ENCODE measurements at places on chromosomes 11 and 22.

DNA sequence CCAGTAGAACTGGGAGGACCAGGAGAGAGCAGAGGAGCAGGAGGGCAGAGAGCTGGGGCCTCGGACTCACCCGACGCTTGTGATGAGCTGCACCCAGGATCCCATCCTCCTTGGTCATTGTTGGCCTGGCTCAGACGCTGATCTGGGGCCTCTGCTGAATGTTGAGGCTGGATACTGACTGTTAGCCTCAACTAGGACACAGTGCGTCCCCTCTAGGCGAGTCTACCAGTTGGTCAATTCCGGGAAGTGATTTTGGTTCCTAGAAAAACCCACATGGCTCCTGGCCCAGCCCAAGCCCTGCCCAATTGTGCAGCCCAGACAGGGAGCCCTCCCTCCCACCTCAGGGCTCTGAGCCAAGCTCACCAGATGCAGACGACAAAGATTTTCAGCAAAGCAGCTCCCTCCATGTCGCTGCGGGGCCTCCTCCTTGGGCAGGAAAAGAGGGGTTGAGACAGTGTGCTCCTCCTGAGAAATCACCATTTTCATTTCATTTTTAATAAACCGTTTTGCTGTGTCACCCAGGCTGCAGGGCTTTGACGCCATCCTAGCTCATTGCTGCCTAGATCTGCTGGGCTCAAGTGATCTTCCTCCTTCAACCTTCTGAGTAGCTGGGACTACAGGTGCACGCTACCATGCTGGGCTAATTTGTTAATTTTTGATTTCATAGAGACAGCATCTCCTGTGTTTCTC lies at the start of gene APOL4:
APOL4 (minus strand) TSS at position 180 of the 690 bp plus-strand sequence; CDS start at position 105, 75 bp downstream.
- H3K27me3 ChIP-seq = no peaks in the 10 kb centered on the region
- H3K36me3 ChIP-seq = no peaks in the 10 kb centered on the region
- H3K4me3 ChIP-seq = no peak within 1 kb of the TSS
- H3K4me1 ChIP-seq = peaks cover 16% of the 10 kb centered on the region
- no peak within 1 kb of the TSS for H3K27ac ChIP-seq
- DNase-seq = no peak

DNA sequence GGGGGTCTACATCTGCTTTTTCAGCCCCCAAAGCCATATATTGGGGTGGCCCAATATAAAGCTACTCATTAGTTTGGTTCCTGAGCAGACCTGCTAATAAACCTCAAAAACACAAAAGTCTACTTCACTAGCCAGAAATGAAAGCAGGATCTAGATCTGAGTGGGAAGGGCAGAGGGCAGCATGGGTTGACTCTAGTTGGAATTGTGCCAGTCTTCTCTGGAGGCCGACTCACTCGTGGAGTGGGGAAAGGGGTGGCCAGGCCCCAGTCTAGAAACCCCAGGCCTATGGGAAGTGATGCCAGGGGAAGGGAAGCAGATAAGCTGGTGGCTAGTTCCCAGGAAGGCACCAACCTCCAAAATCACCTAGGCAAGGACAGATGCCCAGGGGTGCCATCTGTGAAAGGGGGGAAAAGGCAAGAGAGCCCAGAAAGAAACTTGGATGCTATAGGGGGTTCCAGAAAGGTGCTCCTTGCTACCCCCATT lies 5.3 kb downstream of the PATZ1 start:
- no peak overlapping the region for H3K27ac ChIP-seq
- no peak for DNase-seq
- no peaks in the 10 kb centered on the region for H3K27me3 ChIP-seq
- H3K4me3 ChIP-seq = peak overlapping the region; percentile 11

- H3K4me1 ChIP-seq = peaks cover 6% of the 10 kb centered on the region
- no peak overlapping the region for H3K27ac ChIP-seq
- DNase-seq = no peak
- peaks cover 28% of the 10 kb centered on the region for H3K27me3 ChIP-seq
- H3K4me3 ChIP-seq = no peak overlapping the region
Measured at GRCh38 chr22:39543095-39543494, 10.5 kb upstream of the RPS19BP1 start.

DNA sequence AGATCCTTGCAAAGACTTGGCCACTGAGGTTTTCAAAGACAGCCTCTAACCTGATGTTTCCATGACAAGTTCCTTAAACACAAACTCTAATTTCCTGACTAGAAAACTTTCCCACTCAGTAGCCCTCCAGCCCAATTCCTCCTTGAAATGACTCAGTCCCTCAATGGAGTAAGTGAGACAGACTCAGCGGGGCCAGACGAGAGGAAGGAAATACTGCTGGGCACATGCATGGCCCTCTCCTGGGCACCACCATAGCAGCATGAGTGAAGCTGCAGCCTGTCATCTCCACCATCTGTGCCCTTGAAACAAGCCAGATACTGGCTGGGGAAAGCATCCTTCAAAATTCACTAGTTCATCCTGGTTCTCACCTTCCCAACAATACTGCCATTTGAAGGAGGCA lies 76.2 kb upstream of the GDPD4 start:
- no peak overlapping the region for H3K4me3 ChIP-seq
- H3K27me3 ChIP-seq = no peaks in the 10 kb centered on the region
- peaks cover 9% of the 10 kb centered on the region for H3K4me1 ChIP-seq
- peaks cover 35% of the 10 kb centered on the region for H3K36me3 ChIP-seq
- DNase-seq = no peak

DNA sequence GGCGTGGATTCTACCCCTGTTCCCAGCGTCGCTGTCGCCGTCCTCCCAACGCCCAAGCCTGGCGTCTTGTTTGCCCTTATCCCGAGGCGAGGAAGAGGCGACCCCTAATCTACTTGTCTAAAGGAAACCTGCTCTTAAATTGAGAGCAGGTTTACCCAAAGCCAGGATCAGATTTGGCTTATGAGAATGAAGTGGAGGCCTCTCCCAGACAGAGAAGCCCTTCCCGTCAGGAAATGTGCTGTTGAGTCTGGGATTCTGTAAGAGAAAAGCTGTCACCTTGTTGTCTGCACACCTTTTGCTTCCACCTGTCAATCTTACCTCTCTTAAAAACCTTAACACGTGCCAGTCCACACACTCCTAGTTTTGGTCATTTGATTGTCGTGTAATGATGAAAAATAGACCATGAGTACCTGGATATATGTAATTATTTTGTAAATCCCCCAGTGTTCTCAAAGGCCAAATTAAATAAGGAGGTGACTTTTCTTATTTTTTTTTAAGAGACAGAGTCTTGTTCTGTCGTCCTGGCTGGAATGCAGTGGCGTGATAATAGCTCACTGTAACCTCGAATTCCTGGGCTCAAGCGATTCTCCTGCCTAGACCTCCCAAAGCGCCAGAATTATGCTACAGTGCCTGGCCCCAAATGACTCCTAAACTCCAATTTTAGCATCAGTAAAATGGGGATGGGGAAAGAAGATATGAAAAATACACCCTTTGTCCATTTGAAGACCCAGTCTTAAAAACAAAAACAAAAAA lies 627 bp downstream of the GTF2H1 start:
- peaks cover 50% of the 10 kb centered on the region for H3K36me3 ChIP-seq
- no peaks in the 10 kb centered on the region for H3K27me3 ChIP-seq
- peak overlapping the region; percentile 98 for H3K27ac ChIP-seq
- H3K4me1 ChIP-seq = peaks cover 62% of the 10 kb centered on the region
- H3K4me3 ChIP-seq = peak overlapping the region; percentile 92

DNA sequence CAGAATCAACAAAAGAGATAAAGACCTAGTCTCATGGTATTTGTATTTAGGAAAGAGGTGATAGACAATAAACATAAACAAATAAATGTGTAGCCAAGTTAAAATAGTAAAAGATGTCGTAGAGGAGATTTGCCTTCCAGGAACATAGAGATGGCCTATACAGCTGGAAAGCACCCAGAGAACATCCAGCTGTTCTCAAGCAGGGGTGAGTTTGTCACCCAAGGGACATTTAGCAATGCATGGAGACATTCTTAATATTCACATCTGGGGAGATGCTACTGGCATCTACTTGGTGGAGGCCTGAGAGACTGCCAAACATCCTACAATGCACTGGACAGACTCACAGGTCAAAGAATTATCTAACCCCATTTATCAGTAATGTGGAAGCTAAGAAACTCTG lies 88.3 kb downstream of the C11orf87 start:
- DNase-seq = no peak
- no peak overlapping the region for H3K4me3 ChIP-seq
- H3K27me3 ChIP-seq = no peaks in the 10 kb centered on the region
- H3K27ac ChIP-seq = no peak overlapping the region
- no peaks in the 10 kb centered on the region for H3K4me1 ChIP-seq

GRCh38 chr11:14267861-14268635 lies 90.9 kb downstream of the RRAS2 start:
- peaks cover 17% of the 10 kb centered on the region for H3K36me3 ChIP-seq
- H3K4me1 ChIP-seq = peaks cover 23% of the 10 kb centered on the region
- H3K27me3 ChIP-seq = no peaks in the 10 kb centered on the region
- H3K4me3 ChIP-seq = no peak overlapping the region
- H3K27ac ChIP-seq = no peak overlapping the region

GRCh38 chr22:32868946-32869345 lies 67.4 kb downstream of the TIMP3 start:
- no peaks in the 10 kb centered on the region for H3K36me3 ChIP-seq
- no peak for DNase-seq
- no peaks in the 10 kb centered on the region for H3K27me3 ChIP-seq

DNA sequence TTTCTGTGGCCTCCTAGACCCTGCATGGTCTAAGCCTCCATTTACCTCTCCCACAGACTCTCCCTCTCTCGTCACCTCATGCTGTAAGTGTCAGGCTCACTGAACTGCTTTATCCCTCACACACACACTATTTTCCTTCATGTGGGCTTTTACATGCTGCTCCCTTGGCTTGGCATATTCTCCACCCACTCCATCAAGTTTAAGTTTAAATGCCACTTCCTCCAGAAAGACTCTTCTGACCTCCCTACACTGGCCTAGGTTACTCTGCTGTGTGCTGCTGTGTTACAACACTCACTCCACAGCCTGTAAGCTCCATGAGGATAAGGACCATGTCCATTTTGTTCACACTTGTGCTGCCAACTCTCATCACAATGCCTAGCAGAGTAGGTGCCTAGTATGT lies 2.5 kb downstream of the DCHS1 start:
- peaks cover 3% of the 10 kb centered on the region for H3K36me3 ChIP-seq
- H3K27ac ChIP-seq = no peak overlapping the region
- no peak overlapping the region for H3K4me3 ChIP-seq
- H3K27me3 ChIP-seq = peaks cover 16% of the 10 kb centered on the region
- peaks cover 3% of the 10 kb centered on the region for H3K4me1 ChIP-seq

DNA sequence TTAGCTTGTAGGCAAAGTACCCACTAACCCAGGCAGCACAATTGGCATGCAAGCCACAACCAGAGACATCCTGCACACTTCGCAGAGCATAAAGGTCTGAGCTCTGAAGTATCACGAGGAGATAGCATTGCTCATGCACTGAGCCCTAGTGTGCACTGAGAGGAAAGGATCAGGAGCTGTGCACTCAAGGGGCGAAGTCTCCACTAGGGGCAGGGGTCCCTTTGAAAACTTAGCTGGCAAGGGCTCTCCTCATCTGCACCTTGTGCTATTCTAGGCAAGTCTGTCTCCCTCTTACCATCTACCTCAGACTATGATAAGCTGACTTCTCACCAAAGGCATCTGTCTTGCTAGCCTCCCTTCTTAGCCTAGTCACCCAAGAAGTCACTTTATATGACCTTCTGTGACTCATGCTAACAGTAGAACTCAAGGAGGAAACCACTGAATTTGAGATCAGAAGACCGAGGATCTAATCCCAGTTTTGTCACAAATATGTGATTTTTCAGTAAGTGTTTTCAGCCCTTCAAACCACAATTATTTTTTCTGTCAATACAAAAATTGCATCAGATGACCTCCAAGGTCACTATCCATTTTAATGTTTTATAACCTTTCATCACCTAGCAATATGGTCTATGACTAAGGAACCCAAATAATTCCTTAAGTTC lies 1078.0 kb downstream of the NTM start:
- H3K36me3 ChIP-seq = no peaks in the 10 kb centered on the region
- H3K4me3 ChIP-seq = no peak overlapping the region
- DNase-seq = no peak
- no peak overlapping the region for H3K27ac ChIP-seq
- H3K27me3 ChIP-seq = no peaks in the 10 kb centered on the region
- no peaks in the 10 kb centered on the region for H3K4me1 ChIP-seq

- H3K27me3 ChIP-seq = peaks cover 46% of the 10 kb centered on the region
- H3K4me1 ChIP-seq = peaks cover 4% of the 10 kb centered on the region
- no peaks in the 10 kb centered on the region for H3K36me3 ChIP-seq
- H3K27ac ChIP-seq = no peak overlapping the region
Measured at GRCh38 chr11:75239531-75240290, 863 bp upstream of the TPBGL start.

GRCh38 chr11:61091373-61092279 lies 10.7 kb upstream of the CD5 start:
- H3K36me3 ChIP-seq = peaks cover 39% of the 10 kb centered on the region
- peak overlapping the region; percentile 94 for H3K4me3 ChIP-seq
- peaks cover 67% of the 10 kb centered on the region for H3K4me1 ChIP-seq

DNA sequence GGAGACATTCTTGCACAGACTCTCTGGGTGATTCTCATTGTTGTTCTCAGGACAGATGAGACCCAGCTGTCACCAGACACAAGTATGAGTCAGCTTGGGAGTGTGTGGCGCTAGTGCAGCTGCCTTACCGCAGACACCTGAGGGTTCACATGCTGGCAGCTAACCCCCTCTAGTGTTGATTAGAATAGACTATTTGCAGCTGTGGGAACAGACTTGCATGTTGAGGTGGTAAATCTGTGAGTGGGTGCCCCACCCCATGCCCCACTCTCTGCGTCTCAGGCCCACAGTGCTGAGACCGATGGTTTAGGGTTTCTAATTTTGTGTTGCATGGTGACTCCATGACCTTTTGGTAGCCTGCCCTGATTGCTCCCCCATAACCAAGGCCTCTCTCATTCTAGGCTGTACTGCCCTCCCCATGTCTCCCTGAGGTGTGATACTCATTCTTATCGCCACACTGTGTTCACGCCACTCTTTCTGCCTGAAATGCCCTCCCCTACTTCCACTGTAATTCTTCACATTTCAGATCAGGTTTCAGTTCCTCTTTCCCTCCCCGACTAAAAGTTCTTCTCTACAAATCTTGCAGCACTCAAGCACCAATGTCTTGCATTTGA lies 73.7 kb upstream of the KIRREL3 start:
- no peak for DNase-seq
- H3K4me3 ChIP-seq = no peak overlapping the region
- no peak overlapping the region for H3K27ac ChIP-seq
- no peaks in the 10 kb centered on the region for H3K4me1 ChIP-seq
- no peaks in the 10 kb centered on the region for H3K27me3 ChIP-seq

DNA sequence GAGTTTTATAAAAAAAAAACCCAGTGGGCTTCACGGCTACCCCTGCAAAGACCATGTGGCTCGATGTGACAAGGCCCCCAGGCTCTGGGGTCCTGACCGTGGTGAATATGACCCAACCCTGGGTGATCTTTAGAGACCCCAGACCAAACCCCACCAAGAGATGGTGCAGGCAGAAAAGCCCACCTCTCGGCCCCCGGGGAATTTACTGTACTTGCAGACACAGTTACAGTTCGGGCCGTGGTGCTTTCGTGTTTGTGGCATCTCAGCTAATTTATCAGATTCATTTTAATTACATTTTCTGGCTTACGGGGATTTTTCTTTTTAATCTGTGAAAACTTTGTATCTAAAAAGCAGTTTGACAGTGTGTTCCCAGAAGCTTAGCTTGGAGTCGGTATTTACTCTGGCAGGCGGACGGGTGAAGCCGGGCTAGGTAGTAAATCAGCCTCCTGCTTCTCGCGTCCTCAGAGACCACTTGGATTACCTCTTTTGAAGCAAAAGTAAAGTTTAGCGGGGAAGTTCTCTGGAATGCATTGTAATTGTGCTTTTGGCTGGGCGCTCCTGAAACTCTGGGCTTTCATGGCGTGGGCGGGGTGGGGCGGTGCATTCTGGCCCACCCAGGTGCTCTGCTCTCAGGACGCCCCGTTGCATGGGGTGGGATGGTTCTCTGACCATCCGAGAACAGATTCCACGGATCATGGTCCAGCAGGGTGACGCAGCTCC lies 25.3 kb downstream of the ANO1 start:
- no peak overlapping the region for H3K27ac ChIP-seq
- DNase-seq = no peak
- no peaks in the 10 kb centered on the region for H3K27me3 ChIP-seq
- no peaks in the 10 kb centered on the region for H3K36me3 ChIP-seq
